Choroid plexus epithelial cell (primary cell): ENCODE measurements at places on chromosomes 1 and 21.

- no peak for DNase-seq
These were observed 17.2 kb downstream of the GNG12 start for GRCh38 chr1:67816095-67816475.

- no peak for DNase-seq
These were observed 24.8 kb upstream of the GBP6 start for GRCh38 chr1:89339039-89339438.

- DNase-seq, result no peak
These were observed 88.5 kb upstream of the ZBTB18 start for GRCh38 chr1:243962541-243962940.

DNA sequence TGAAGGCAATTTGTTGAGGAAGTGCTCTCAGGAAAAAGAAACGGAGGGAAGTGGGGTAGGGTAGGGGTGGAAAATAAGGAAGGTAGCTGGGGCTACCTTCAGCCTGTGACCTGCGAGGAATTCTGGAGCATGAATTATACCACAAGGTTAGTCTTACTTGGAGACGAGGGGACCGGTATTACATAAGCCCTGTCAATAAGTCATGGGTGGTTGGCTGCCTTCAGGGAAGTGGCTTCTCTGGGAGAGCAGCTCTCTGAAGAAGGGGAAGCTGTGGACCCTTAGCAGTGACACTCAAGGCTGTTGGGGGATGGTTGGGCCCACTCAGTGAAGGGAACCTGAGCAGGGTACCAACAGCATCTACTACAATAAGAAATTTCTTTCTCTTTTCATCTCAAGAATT, 111.3 kb downstream of the TNFSF18 start:
- no peak for DNase-seq

DNA sequence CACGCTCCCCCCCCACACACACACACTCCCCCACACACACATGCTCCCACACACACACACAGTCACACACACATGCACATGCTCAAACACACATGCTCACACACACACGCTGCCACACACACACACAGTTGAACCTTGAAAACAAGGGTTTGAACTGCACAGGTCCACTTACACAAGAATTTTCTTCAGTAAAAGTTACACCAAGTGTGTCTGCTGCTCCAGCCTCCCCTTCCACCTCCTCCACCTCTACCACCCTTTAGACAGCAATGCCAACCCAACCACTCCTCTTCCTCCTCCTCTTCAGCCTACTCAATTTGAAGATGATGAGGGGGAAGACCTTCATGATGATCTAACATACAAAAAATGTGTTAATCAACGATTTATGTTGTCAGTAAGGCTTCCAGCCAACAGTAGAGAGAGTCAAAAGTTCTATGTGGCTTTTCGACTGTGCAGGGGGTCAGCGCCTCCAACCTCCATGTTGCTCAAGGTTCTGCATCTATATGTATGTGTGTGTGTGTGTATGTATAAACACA, 26.8 kb downstream of the HSF2BP start:
- DNase-seq, result peak; percentile 44

DNA sequence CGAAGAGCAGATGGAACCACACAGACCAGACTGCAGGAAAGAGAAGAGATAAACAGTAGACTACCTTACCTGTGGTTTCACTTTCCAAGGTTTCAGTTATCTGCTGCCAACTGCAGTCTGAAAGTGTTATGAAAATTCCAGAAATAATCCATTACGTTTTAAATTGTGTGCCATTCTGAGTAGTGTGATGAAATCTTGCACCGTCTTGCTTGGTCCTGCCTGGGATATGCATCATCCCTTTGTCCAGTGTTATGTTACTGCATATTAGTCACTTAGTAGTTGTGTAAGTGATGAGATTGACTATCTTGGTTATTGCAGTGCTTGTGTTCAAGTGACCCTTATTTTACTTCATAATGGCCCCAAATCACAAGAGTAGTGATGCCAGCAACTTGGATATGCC, 33.9 kb downstream of the DNAJC6 start:
- peak; percentile 6 for DNase-seq

DNA sequence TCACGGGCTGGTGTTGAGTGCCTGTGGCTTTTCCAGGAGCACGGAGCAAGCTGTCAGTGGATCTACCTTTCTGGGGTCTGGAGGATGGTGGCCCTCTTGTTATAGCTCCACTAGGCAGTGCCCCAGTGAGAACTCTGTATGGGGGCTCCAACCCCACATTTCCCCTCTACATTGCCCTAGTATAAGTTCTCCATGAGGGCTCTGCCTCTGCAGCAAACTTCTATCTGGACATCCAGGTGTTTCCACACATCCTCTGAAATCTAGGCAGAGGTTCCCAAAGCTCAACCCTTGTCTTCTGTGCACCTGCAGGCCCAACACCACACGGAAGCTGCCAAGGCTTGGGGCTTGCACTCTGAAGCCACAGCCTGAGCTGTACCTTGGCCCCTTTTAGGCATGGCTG, 157.3 kb downstream of the MRPL39 start:
- no peak for DNase-seq

GRCh38 chr1:219331424-219331823, 157.7 kb downstream of the LYPLAL1 start:
- no peak for DNase-seq

- peak; percentile 23 for DNase-seq
These were observed 11.7 kb downstream of the ST3GAL3 start for GRCh38 chr1:43719063-43719462.

DNA sequence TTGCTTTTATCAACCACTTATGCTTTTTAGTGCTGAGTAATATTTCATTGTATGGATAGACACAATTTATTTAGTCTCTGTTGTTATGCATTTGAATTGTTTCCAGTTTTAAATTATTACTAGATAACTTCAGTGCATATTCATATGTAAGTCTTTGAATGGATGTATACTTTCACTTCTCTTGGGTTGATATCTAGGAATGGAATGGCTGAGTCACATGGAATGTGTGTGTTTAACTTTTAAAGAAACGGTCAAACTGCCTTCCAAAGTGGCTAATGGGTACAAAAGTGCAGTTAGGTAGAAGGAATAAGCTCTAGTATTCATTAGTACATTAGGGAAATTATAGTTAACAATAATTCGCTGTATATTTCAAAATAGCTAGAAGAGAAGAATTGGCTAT, 82.4 kb downstream of the NPHS2 start:
- peak; percentile 5 for DNase-seq

- peak; percentile 43 for DNase-seq
These were observed 168.1 kb upstream of the FGGY start for GRCh38 chr1:59128784-59129227.

DNA sequence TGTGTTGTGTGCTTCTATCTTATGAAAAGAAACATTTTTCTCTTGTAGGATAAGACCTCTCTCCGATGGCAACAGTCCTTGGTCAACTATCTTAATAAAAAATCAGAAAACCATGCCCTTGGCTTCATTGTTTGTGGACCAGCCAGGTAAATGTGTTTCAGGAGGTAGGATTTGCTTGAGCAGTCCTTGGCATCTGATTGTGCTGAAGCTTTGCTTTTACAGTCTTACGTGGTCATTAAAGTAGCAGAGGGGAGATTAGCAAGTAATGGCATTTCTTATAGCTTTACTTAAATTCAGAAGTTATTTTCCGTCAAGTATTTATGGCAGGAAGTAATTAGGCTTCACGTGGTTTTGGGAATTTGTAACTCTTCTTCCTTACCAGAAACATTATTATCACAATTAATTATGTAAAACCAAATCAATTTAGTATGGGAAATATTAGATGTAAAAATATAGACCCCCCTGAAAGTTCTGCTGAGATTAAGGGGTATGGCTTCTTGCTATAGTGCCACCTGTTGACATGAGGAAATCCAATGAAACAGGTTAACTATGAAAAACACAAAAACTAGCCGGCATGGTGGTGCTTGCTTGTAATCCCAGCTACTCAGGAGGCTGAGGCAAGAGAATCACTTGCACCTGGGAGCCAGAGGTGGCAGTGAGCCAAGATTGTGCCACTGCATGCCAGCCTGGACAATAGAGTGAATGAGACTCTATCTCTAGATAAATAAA, 49.0 kb downstream of the MAP3K21 start:
- DNase-seq, result no peak
